ENCODE measurements at places on chromosomes 3 and 15. TPM values are rescaled to one million over a fixed set of nuclear protein-coding genes. Genes with fewer than 3 reads are reported as not detected.

DNA sequence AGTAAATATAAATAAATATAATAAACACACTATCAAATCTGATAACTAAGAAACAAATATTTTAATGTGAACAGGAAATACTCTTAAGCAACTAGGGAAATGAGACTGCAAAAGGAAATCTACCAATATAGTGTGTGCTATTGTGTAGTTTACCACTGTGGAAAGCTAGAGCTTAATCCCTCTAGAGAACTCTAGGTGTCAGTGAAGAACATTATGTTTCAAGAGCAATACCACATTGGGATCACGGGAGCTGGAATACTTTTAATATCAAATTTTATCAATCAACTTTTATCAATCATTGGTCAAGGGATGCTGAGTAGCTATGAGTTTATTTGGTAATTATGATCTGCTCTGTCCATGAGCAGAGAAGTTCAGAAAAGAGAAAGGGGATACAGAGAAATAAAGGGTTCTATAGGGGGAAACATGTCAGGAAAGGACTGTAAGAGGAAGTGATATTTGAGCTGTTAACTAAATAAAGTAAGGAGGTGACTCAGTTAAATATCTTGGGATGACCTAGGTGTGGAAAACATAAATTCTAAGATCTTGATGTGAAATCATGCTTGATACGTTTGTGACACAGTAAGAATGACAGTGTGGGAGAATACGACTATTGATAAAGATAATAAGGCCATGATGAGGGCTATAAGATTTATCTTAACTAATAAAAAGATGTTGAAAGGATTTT lies 762.2 kb upstream of the ALCAM start:
- H3K27ac ChIP-seq, result no peak overlapping the region
- DNase-seq, result no peak
- no peaks in the 10 kb centered on the region for H3K36me3 ChIP-seq
- H3K4me3 ChIP-seq, result no peak overlapping the region
- no peaks in the 10 kb centered on the region for H3K4me1 ChIP-seq

LRRC49 gene
- 0.33 TPM for total RNA-seq

GRCh38 chr3:194296454-194297263 lies 54.5 kb downstream of the CPN2 start:
- H3K27ac ChIP-seq, result peak overlapping the region; percentile 18
- H3K27me3 ChIP-seq, result no peaks in the 10 kb centered on the region
- H3K4me1 ChIP-seq, result no peaks in the 10 kb centered on the region
- DNase-seq, result peak; percentile 46

UQCC5 gene
- total RNA-seq, result 3.3 TPM

MAP1A gene
- 0.89 TPM for total RNA-seq

VPS33B gene
- 1.3 TPM for total RNA-seq

- H3K27ac ChIP-seq, result no peak overlapping the region
- no peaks in the 10 kb centered on the region for H3K27me3 ChIP-seq
- H3K4me1 ChIP-seq, result peaks cover 16% of the 10 kb centered on the region
- H3K36me3 ChIP-seq, result no peaks in the 10 kb centered on the region
These were observed 30.2 kb downstream of the EIF4E3 start for GRCh38 chr3:71695000-71695482.

- no peaks in the 10 kb centered on the region for H3K36me3 ChIP-seq
- H3K27ac ChIP-seq, result no peak overlapping the region
- no peak overlapping the region for H3K4me3 ChIP-seq
- H3K27me3 ChIP-seq, result no peaks in the 10 kb centered on the region
These were observed 719.7 kb upstream of the BCHE start for GRCh38 chr3:166556955-166557354.

DPPA2 gene
- total RNA-seq, result not detected

GRCh38 chr3:14775563-14775962 lies 43.2 kb upstream of the FGD5 start:
- no peak for DNase-seq
- no peaks in the 10 kb centered on the region for H3K27me3 ChIP-seq
- H3K4me3 ChIP-seq, result no peak overlapping the region
- H3K27ac ChIP-seq, result no peak overlapping the region
- H3K4me1 ChIP-seq, result no peaks in the 10 kb centered on the region

GRCh38 chr3:158102242-158103080 lies 3.8 kb downstream of the SHOX2 start:
- no peak overlapping the region for H3K27ac ChIP-seq
- peaks cover 8% of the 10 kb centered on the region for H3K27me3 ChIP-seq
- no peak for DNase-seq
- H3K4me3 ChIP-seq, result no peak overlapping the region

DNA sequence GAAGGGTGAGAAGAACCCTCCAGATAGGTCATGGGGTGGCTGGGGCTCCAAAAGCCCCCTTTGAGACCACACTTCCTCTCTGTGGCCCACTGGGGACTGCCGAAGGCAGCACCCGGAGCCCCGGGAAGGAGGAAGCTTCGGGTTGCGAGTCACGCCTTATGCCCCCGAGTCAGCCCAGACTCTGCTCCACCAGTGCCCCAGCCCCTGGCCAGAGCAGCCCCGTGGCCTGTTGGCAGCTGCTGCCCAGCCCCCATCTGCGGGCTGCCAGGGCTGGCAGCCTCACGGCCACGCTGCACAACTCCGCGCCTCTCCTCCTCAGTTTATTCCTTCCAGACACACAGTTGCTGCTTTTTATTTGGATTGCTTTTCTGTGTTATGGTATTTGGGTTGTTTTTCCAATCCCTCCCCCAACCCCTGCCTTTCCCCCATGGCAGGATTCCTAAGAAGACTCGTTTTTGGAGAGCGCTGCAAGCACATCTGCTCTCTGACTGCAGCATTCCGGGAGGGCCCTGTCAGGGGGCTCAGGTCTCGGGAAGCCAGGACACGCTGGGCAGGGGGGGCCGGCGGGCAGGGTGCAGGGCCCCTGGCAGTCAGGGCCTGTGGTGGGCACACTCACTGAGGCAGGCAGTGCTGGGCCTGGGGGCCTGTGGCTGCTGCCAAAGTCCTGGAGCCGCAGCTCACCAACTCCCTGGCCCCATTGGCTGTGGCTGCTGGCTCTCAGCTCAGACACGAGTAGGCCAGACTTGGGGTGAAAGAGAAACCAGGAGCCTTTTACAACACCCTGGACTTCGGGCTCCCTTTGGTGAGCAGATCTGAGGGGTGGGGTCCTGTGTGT lies 20.2 kb downstream of the MAGEF1 start:
- no peaks in the 10 kb centered on the region for H3K4me1 ChIP-seq
- DNase-seq, result no peak
- H3K36me3 ChIP-seq, result no peaks in the 10 kb centered on the region
- no peak overlapping the region for H3K4me3 ChIP-seq

GRCh38 chr3:188220988-188221818 lies 67.2 kb downstream of the LPP start:
- no peaks in the 10 kb centered on the region for H3K27me3 ChIP-seq
- peaks cover 4% of the 10 kb centered on the region for H3K36me3 ChIP-seq
- DNase-seq, result no peak

- H3K36me3 ChIP-seq, result no peaks in the 10 kb centered on the region
- H3K4me3 ChIP-seq, result no peak overlapping the region
- H3K27me3 ChIP-seq, result no peaks in the 10 kb centered on the region
- no peak overlapping the region for H3K27ac ChIP-seq
- no peaks in the 10 kb centered on the region for H3K4me1 ChIP-seq
These were observed 19.2 kb downstream of the SLC15A2 start for GRCh38 chr3:121913305-121913990.

GRCh38 chr3:141431411-141432378 lies 55.1 kb upstream of the RASA2 start:
- H3K27me3 ChIP-seq, result no peaks in the 10 kb centered on the region
- no peaks in the 10 kb centered on the region for H3K36me3 ChIP-seq
- DNase-seq, result no peak
- H3K4me1 ChIP-seq, result peaks cover 40% of the 10 kb centered on the region
- H3K27ac ChIP-seq, result peak overlapping the region; percentile 71

GRCh38 chr3:60024400-60024799 lies 974.6 kb upstream of the CFAP20DC start:
- H3K4me3 ChIP-seq, result no peak overlapping the region
- no peak overlapping the region for H3K27ac ChIP-seq
- no peaks in the 10 kb centered on the region for H3K36me3 ChIP-seq
- DNase-seq, result no peak

GRCh38 chr3:16151109-16151508 lies 23.4 kb upstream of the GALNT15 start:
- H3K36me3 ChIP-seq, result no peaks in the 10 kb centered on the region
- H3K4me3 ChIP-seq, result no peak overlapping the region
- no peaks in the 10 kb centered on the region for H3K4me1 ChIP-seq
- DNase-seq, result no peak

DNA sequence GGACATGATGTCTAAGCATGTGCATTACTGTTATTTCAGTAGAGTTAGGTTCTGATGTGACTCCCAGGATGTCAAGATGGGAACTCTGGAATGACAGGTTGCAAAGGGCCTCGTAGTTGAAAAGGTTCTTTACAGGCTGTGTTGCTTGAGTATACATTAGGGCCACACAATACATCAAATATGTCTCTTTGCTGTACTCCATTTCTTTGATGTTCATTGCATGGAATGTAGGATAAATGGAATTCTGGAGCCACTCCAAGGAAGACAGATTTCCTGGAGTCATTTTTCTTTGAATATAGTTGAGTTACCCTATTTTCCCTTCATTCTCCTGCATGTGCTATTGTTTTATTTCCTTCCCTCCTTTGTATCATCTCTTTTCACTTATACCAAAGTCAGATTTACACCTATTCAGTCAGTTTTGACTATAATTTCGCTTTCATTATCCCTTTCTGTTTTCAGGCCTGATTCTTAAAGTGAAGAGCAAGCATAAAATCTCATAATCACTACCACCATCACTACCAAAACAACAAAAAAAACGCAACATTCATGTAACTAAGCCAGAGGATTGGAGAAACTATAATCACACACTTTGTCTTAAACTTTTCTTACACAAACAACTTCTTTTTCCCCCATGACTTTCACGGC lies 61.2 kb upstream of the PTX3 start:
- H3K4me3 ChIP-seq, result no peak overlapping the region
- H3K4me1 ChIP-seq, result no peaks in the 10 kb centered on the region
- no peak overlapping the region for H3K27ac ChIP-seq
- no peak for DNase-seq
- H3K27me3 ChIP-seq, result no peaks in the 10 kb centered on the region
- H3K36me3 ChIP-seq, result no peaks in the 10 kb centered on the region

DNA sequence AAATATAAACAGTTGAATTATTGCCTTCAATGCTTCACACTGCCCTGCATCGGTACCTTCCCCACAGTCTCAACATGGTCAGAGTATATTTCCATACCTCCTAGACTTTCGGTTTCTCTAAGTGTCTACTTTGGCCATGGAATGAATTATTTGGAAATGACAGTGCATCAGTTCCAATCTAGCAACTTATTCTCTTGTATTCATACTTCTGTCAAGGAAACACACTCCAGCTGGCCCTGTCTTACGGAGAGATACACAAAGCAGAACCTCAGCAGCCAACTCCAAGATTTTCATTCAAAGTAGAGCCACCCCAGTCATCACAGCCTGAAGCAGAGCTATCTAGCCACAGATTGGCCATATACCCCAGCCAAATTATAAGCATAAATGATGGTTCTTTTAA lies 518.4 kb upstream of the UBE2E2 start:
- H3K27ac ChIP-seq, result no peak overlapping the region
- H3K4me1 ChIP-seq, result no peaks in the 10 kb centered on the region
- no peaks in the 10 kb centered on the region for H3K27me3 ChIP-seq
- no peak for DNase-seq
- H3K36me3 ChIP-seq, result no peaks in the 10 kb centered on the region

DNA sequence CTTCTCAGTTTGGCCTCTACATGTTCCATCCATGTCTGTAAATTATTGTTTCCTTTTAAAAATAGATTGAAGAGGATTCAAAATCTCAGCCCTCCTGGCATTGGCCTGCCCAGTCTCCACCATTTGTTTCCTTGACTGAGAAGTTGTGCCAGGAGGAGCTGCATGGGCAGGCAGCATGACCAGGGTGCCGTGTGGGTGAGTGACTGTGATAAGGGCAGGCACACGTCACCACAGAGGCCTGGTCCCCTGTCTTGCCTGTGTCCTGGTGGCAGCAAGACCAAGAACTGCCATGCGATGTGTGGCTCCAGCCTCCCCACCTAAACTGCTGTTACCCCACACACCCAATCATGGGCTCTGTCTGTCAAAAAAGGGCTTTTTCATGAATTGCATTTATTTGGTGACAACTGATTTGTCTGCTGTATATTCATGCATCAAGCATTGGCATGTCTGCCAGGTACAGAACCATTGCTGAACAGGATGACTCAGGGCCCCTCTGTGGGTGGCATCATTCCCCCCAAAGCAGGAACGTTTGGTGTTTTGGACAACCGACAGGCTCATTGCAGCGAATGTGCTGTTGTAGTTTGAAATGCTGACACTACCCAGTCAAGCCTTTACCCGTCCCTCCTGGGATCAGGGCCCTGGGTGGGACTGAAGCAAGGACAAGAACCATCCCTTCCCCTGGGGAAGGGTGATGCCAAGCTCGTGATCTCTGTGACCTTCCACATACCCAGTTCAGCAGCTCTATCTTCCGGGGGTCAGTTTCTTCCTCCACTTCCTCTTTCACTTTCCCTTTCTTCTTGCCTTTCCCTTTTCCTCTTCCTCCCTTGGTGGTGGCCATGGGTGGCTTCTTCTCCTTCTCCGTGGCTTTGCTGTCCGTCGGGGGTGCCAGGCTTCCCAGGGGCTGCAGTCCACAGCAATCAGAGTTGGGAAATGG lies 51.6 kb downstream of the TRPM1 start:
- no peak for DNase-seq
- no peaks in the 10 kb centered on the region for H3K27me3 ChIP-seq
- H3K27ac ChIP-seq, result no peak overlapping the region
- no peaks in the 10 kb centered on the region for H3K4me1 ChIP-seq
- H3K4me3 ChIP-seq, result no peak overlapping the region

- no peak for DNase-seq
- no peak overlapping the region for H3K27ac ChIP-seq
- no peaks in the 10 kb centered on the region for H3K36me3 ChIP-seq
- no peaks in the 10 kb centered on the region for H3K4me1 ChIP-seq
These were observed 66.7 kb downstream of the FILIP1L start for GRCh38 chr3:100047455-100048141.

DNA sequence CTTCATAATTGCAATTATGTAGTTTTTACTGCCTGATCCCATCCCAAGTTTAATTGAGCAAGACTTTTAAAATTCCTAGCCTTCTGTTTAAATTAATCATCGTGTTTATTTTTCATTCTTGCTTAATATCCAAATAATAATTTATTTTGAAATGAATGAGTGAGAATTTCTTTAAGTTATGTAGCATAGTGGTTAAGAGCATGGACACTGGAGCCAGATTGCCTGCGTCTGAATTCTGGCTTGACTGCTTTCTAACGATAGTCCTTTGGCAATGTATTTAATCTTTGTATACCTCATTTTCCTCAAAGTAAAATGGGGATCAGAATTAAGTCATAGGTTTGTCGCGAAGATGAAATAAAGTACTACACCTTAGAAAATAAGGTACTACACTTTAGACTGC lies 71.4 kb downstream of the LRRC49 start:
- no peaks in the 10 kb centered on the region for H3K36me3 ChIP-seq
- no peak overlapping the region for H3K27ac ChIP-seq
- H3K4me3 ChIP-seq, result no peak overlapping the region
- no peaks in the 10 kb centered on the region for H3K27me3 ChIP-seq
- no peaks in the 10 kb centered on the region for H3K4me1 ChIP-seq
- DNase-seq, result no peak

All from liver (tissue), 10 donors.